ENCODE measurements at places on chromosomes 4 and X.

DNA sequence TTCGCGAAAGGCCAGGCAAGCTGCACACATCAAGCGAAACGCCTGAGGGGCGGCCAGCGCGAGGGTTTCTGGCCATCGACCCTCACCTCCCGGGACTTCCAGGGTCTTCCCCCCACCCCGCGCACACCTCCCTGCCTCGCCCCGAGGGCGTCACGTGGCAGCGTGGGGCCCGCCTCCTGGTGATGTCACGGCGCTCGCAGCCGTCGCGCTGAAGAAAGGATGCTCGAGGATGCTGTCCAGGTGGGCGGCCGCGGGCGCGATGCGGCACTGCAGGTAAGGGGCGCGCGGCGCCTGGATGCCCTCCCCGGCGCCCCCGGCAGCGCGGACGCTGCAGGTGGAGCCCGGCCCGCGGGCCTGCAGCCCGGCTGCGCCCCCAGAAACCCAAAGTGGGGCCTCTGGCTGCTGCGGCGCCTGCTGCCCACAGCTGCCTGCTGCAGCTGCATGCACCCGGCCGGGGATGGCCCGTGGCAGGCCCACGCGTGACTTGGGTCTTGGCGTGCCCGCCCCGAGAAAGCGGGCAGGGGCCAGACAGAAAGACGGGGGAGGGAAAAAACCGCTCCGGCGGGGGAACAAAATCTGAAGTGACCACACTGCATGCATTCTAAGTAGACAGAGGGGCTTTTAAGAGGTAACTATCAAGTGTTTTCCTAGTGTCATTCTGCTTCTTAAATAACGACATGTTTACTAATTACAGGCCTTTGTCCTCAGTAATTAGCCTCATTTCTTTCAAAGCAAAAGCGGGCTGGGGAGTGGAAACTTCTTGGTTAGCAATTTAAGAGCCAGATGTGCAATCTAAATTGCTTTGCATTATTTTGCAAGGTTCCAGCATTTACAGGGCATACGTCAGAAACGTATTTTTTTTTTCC lies 1.7 kb downstream of the CLCN4 start:
- no peak for DNase-seq

DNA sequence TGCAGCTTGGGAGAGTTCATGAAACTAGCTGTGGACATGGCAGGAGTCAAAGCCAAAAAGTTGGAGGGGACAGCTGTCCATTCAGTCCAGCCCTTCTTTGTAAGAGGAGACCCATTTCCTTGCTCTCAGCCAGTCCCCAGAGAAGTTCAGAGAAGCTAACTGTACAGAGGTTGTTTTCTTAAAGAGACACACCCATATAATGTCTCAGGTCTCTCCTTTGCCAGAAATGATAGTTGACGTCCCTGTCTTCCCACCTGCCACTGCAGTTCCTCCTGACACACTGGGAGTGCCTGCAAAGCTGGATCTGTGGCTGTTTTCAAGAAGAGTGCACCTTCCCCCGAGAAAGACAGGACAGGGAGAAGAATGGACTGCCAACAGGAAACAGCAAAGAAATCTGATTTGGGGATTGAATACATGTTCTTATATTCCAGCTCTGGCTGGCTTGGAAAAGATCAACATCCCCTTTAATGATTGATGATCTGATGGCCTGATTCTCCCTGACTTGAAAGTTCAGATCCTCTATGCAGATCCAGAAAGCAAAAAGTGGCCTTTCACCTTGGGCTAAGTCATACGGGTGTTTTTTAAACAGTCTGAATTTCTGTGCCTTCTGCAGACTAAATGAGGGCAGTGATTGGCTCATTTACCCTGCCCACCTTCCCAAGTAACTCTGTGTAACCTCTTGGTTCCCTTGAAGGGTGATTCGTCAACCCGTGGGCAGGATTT lies 87.2 kb downstream of the MAOA start:
- DNase-seq = peak; percentile 69

GRCh38 chrX:125444659-125445058 lies 125.0 kb downstream of the TEX13C start:
- DNase-seq = peak; percentile 9

GRCh38 chr4:53321151-53321983 lies 44.5 kb downstream of the SCFD2 start:
- DNase-seq = peak; percentile 85

DNA sequence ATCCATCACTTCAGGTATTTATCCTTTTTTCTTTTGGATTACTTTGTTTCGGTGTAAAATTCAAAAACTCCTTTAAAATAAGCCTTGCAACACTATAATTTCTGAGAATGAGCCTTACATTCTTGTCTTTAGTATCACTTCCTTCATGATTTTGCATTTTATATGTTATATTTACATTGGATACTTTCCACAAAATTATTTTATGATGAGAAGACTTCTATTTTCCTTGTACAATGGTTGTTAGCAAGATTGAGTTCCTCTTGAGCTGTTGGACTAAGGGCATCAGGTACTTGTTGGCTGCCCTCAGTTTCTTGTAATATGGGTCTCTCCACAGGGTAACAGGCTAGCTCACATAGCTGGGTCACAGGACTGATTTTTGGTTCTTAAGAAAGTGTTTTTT lies 22.7 kb upstream of the HPGDS start:
- DNase-seq = no peak

DNA sequence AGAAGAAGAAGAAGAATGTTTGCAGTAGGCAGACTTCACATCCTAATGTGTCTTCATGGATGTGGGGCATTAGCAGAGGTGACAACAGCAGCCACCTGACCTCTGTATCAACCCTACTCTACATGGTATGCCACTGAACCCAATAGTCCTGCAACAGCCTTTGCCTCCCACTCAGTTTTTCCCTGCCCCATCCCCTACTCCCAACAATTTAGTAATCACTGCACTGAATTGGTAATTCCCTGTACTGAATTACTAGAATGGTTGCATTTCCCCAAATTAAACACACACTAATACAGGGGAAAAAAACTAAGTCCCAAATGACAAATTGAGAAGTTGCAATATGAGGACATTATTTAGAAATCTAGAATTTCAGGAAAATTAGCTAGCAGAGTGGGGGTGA lies 31.4 kb upstream of the FAM241A start:
- no peak for DNase-seq

DNA sequence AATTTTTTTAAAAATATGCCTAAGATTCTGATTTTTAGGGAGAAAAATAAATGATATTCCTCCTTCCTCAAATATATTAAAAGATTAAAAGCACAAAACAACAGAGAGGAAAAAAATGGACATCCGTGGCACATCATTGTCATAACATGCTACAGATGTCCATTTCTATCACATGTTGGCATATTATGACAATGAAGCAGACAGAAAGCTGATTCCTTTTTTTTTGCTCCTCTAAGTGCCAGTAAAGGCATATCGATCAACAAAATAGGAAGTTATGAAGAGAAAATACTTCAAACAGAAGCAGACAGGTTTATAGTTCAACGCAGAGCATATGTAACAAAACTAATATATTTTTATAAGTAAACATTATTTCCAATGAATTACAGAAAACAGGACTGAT lies 11.2 kb downstream of the KLHL8 start:
- DNase-seq = no peak

GRCh38 chrX:53481093-53481492 lies 46.9 kb upstream of the HSD17B10 start:
- no peak for DNase-seq

DNA sequence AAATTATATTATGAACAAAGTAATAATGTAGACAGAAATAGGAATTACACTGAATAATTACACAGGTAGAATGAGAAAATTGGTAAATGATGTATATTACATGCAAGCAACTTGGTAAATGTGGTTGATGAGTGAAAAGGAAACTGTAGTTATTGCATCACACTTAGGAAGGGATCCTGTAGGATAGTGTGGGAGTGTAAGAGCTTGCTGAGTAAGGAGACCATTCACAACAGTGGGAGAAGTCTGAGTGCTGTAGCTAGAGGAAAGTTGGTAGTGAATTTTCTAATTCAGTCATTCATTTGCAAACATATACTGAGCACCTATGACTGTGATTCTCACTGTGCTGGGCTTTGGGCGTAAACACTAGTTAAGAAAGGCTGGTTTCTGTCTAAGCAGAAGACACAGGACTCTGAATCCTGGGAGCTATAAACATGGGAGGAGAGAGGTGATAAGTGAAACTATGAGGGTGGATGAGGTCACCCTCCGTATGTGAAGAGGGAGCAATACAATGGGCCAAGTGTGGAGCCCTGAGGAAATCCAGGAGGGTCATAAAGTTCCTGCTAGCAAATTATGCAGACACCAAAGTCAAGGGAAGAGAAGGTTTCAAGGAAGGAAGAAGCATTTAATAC lies 14.2 kb upstream of the CPE start:
- DNase-seq = peak; percentile 74

DNA sequence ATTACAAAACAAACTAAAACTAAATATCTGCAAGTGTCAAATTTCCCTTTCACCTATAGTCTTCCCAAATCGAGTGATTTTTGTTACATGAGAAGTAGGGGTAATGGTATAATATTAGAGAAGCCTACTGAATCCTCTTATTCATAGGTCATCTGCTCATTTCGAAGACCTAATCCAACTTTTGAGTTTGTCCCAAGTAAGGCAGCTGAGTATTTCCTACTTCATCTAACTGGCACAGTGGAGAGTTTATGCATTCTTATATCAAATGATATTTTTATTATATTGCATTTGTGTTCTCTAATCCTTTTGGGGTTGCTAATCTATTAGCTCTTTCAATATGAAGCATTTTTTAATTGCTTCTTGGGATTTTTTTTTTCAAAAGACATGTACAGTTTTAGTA lies 7.7 kb upstream of the NR3C2 start:
- DNase-seq = no peak

- no peak for DNase-seq
These were observed 12.3 kb downstream of the GPC4 start for GRCh38 chrX:133402830-133403625.

GRCh38 chrX:135632353-135632752 lies 81.1 kb upstream of the CT45A1 start:
- no peak for DNase-seq

DNA sequence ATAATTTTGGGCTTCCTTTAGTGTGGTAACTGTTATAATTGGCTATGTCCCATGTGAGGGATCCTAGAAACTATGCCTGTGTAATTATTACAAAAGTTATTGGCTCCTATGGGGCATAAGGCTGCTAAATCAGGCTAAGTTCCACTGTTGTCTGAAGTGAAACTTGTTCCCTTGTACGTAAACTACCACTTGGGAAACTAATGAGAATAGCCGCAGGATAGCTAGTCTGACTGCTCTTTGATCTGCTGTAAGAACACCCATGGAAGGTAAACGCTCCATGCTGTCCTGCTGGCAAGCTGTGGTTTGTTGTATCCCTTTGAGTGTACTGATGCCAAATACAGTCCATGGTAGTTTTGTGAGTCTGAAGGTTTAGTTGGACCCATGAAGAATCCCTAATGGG lies 9.3 kb upstream of the MAOA start:
- no peak for DNase-seq

DNA sequence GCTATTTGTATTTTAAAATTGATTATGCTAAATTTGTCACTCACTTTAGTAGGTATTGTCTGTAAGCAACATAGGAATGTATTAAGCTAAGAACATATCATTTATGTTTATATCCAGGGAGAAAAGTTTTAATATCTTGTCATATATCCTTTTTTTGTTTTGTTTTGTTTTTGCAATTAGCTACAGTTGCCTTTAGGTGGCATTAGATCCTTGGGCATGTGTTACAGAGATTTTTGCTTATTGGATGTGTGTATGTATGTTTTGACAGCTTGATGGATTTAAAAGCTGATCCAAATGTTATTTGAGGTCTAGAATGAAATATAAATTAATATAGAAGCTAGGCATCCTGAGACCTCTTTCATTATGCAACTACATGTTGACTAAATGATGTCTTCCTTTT lies 36.1 kb upstream of the OTUD4 start:
- DNase-seq = peak; percentile 43

DNA sequence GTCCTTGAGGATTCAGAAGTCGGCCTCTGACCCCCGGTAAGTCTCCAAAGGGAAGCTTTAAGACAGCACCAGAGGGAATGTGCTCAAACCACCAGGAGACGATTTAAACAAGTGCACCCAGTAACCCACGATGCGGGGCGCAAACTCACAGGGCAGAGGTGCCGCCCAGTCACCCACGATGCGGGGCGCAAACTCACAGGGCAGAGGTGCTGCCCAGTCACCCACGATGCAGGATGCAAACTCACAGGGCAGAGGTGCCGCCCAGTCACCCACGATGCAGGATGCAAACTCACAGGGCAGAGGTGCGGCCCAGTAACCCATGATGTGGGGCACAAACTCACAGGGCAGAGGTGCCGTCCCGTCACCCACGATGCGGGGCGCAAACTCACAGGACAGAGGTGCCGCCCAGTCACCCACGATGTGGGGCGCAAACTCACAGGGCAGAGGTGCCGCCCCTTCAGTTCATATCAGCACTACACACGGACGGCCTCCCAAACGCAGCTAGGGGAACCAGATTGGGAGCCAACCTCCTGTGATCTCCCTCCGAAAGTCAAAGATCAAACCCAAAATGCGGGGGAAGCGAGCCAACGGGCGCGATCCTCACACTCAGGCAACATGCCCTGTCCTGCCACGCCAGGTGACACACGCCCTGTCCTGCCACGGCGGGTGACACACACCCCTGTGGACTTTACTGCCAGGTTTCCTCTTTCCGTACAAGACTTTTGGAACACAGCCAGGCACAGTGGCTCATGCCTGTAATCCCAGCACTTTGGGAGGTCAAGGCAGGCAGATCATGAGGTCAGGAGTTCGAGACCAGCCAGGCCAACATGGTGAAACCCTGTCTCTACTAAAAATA lies 11.3 kb downstream of the PPP2R3B start:
- DNase-seq = no peak

GRCh38 chrX:104618106-104618895 lies 52.3 kb downstream of the IL1RAPL2 start:
- peak; percentile 10 for DNase-seq

DNA sequence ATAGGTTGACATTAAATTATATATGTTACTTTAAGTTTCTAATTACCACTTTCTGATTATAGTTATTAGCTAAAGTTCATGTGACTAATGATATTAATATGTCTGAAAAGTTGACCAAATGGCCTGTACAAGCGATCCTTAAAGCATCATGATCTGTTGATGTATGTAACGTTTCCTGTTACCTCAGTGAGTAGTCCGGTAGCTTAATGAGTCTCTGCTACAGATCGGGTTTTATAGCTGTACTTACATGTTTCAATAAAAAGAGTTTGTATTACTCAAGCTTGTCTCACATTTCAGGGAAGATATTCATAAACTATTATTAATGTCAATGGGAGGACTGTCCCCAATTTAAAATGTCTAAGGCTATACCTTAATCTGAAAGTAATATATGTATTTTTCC lies 246.3 kb downstream of the PPP3CA start:
- no peak for DNase-seq

GRCh38 chr4:103032574-103032973 lies 13.1 kb upstream of the SLC9B1 start:
- peak; percentile 48 for DNase-seq

- peak; percentile 16 for DNase-seq
These were observed 105.4 kb downstream of the TMEM144 start for GRCh38 chr4:158315706-158316105.

- DNase-seq = no peak
These were observed 133.2 kb downstream of the ENOX2 start for GRCh38 chrX:130769835-130770234.

DNA sequence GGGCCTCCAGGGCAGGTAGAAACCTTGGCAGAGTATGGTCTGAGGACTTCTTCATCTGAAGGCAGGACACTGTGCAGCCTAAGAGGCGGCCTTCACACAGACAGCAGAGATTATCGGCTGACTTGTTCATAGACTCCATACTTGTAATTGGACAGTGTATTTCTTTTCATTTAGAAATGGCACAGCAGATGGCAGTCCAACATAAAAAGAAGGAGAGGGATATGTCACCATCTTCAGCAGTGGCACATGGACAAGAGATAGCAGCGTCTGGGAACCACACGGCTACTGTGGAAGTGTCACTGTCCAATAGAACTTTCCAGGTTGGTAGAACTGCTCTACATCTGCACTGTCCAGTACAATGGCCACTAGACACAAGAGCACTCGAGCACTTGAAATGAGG lies 21.7 kb upstream of the GEMIN8 start:
- DNase-seq = no peak

Data from renal cortical epithelial cell (primary cell).